ENCODE measurements at places on chromosomes 3 and 15.

DNA sequence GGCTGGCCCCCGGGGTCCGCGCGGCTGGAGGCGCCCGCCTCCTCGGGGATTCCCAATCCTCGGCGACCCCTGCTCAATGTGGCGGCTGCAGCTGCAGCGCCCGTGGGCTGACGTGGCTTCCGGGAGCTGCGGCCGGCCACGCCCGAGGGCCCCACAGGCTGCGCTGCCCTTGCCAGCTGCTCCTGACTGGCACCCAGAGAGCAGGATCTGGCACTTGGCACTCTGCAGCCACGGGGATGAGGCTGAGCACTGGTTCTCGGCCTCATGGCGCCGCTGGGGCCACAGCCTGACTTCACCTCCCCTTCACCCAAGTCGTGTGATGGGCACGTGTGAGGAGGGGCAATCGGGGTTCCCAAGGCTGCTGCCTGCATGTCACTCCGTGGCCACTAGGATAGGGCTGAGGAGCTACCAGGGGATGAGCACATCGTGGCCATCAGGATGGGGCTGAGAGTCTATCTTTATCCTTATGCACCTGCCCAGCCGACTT lies 267.8 kb upstream of the FRG2C start:
- no peak for DNase-seq

DNA sequence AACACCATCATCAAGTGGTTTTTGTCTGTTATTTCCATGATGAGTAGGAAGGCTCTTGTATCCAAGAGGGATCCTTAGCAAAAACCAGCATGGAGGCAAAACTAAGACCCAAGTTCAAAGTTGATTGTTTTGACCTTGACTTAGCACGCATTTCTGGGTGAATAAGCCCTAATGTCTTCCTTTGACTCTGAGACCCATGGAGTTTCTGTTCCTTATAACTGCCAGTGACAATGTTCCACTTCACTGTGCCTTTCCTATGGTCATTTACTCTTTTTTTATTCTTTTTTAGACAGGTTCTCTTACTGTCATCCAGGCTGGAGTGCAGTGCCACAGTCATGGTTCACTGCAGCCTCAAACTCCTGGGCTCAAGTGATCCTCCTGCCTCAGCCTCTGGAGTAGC lies 118.2 kb upstream of the MRPL3 start:
- DNase-seq = no peak

- no peak for DNase-seq
These were observed 27.6 kb downstream of the PLXNB1 start for GRCh38 chr3:48402281-48402732.

- DNase-seq = no peak
These were observed 143.2 kb downstream of the DOCK3 start for GRCh38 chr3:50817756-50818529.
